Naive thymus-derived CD8-positive, alpha-beta T cell (primary cell): ENCODE measurements at places on chromosomes 7 and 10.

DNA sequence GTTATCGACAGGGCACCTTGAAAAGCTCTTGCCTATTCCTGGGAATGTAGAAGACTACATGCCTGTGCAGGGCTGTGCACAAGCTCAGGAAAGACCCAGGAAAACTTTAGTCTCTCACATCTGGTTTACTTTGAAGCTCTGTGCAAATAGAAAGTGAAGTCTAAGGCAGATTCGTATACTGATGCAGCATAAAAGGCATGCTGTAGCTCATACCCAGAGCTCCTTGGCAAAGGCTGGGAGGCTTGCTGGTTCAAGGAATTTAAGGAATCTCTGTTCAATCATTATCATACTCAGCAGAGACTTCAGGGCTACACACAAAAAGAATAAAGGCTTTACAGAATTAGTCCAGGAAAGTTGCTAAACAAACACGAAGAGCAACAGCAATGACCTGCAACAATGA, 192.0 kb downstream of the OTUD1 start:
- DNase-seq, result no peak

- DNase-seq, result peak; percentile 58
These were observed 10.4 kb upstream of the EIF3A start for GRCh38 chr10:119090968-119091367.

DNA sequence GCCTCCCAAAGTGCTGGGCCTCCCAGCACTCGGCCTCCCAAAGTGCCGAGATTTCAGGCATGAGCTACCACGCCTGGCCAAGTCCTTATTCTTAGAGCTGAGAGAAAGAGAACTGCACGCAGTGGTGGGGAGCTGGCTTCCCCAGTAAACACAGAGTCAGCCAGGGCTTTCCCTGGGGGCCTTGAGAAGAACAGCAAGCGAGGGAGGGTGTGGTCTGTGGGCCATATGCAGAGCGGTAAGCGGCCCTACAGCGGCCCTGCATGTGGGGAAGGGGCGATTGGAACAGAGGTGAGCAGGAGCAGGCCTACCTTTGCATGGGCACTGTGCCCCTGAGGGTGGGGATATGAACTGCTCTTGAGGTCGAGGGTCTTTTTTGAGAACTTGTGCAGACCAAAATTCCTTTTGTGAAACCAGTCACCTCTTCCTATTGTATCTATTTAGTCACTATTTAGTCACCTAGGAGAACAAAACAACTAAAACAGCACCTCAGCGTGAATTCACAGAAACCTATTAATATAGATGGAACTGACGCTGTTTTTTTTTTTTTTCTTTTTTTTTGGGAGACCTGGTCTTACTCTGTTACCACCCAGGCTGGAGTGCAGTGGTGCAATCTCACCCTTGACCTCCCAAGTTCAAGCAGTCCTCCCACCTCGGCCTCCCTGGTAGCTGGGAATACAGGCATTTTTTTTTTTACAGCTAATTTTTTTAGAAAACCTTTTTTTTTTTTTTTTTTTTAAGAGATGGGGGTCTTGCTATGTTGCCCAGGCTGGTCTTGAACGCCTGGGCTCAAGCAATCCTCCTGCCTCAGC, 36.9 kb upstream of the SH2D4B start:
- no peak for DNase-seq

DNA sequence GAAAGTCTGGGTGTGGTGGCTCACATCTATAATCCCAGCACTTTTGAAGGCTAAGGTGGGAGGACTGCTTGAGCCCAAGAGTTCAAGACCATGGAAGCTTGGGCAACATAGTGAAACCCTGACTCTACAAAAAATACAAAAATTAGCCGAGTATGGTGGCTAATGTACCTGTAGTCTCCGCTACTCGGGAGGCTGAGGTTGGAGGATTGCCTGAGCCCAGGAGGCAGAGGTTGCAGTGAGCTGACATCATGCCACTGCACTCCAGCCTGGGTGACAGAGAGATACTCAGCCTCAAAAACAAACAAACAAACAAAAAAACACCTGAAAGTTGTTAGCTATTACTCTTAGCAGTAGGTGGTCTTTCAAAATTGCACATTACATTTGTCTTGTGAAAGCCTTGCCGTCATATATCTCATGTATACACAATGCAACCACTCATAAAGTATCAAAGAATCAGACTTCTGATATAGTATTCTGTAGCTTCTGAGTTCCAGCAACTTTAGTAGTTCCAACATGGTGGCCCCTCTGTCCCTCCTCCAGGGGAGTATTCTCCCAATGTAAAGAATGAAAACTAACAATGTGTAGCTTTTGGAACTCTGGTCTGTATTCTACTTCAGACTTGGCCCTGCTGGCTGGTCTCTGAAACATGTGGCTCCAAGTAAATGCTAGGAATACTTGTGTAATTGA, 101.5 kb downstream of the ZNF92 start:
- DNase-seq, result no peak

GRCh38 chr10:68553138-68553537, 7.0 kb upstream of the TET1 start:
- DNase-seq, result no peak

GRCh38 chr7:42096681-42097561, 140.1 kb downstream of the GLI3 start:
- no peak for DNase-seq

- DNase-seq, result no peak
These were observed 7.1 kb upstream of the SEMA3E start for GRCh38 chr7:83655951-83656556.

DNA sequence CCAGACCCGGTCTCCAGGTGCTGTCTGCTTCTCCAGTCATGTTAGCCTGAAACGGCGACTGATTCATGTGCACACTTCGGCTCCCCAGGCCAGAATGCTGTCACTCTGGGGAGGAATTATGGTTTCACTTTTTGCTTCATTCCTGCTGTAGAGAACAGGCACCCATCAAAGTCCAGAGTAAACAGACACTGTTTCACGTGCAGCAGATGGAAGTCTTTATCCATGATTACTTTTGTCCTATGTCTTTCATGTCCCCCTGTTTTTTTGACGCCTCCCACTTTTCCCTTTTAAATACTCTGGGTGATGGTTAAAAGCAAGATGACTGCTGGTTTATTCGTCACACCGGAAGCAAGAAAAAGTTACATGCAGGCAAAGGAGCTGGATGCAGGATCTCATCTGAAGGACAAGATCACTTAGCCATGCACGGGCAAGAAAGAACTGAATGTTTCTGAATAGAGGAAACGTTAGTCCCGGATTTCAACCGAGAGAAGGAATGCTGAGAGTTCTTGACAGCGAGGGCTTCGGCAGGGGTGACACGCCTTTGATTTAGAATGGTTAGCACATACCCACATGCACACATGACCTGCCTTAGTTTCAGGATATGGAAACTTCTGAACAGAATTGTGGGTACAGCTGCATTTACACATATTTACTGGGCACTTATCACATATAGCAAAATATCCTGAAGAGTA, 250.0 kb upstream of the KLF6 start:
- no peak for DNase-seq

GRCh38 chr10:7428673-7429350, 18.0 kb upstream of the SFMBT2 start:
- DNase-seq, result no peak

GRCh38 chr7:18191341-18191740, 163.7 kb upstream of the PRPS1L1 start:
- no peak for DNase-seq

DNA sequence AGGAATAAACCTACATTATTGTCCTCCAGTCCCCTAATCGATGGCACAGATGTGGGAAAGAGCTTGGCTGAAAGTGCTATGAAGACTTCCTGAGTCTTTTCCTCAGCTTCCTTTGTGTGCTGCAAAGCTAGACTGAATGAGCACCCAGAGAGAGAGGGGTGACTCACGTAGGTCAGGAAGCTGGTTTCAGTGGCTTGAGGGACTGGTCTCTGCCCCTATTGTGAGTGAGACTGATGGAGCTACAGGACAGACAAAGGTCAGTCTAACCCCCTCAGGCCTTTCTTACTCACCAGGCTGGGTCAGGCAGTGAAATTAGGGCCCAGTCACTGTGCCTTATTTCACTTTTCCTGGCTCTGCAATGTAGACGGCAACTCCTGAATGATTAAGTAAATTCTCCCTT, 171.1 kb upstream of the GRB10 start:
- no peak for DNase-seq

- DNase-seq, result no peak
These were observed 108.2 kb downstream of the ADCY1 start for GRCh38 chr7:45682358-45682735.

- no peak for DNase-seq
These were observed 23.8 kb downstream of the SUFU start for GRCh38 chr10:102527546-102527945.

DNA sequence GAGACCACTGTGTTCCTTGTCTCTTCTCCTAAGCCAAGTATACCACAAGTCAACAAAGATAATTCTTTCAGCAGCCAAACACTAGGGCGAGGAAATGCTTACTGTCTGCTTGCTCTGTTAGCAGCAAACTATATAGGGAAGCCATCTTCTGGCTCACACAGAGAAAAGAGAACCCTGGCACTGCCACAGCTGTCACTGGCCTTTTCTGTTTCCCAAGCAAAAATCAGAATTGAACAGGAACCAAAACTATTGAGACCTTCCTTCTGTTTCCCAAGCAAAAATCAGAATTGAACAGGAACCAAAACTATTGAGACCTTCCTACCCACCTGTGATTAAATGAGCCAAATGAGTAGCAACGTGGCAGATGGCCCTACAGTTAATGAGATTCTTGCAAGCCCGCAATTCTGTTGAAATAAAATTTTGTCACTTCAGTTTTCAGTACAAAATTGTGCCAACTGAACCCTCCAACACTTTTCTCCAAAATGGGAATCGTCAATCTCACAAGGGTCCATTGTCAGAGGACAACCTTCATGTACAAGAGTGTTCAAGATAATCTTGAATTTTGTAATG, 54.5 kb downstream of the LRRTM3 start:
- DNase-seq, result no peak

DNA sequence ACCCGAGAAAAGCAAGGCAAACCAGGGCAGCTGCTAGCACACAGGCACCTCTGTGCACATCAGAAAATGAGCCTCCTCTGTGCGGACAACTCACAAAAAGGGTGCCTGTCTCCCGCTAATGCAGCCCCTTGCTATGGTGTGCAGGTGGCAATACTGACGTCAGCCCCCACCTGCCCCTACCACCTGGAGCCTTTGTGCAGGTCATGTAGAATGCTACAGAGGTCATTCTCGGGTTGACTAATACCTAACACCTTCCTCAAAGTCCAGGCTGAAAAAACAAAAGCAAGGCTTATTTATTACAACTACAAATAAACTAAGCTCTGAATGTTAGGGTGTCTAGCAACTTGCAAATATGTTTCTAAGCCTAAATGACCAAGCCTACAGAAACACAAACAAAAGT, 13.9 kb downstream of the PIP4K2A start:
- DNase-seq, result no peak

DNA sequence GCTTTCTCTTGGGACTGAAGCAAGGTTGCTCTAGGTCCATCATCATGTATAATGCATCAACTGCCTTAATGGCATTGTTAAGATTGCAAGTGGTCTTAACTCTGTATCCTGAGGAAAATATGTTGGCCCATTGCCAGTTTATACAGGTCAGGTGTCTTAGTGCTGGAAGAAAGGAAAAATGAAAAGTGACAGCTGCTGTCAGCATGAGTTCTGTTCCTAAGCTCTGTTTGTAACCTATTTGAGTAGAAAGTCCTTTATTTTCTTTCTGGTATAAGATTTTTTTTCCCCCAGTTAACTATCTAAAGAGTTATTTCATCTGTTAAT, 127.2 kb downstream of the SRI start:
- no peak for DNase-seq

DNA sequence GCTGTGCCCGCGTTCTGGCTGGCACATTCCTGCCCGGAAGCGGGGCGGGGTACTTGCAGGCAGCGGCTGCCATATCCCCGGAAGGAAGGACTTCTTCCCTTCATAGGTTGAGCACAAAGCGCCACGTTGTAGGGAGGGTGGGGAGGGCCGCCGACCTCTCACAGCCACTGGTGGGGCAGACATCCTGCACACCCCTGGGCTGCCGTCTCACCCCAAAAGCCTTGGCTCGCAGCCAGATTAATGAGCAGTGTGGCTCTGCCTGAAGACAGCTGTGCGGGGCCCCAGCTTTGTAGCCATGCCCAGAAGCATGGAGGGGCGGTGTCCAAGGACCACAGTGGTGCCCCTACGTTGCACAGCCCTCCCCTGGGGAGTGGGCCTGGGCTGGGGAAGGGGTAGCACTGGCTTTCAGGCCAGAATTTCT, 54.3 kb upstream of the DPYSL4 start:
- DNase-seq, result no peak

GRCh38 chr10:35216303-35216905, 89.8 kb downstream of the CREM start:
- DNase-seq, result no peak

DNA sequence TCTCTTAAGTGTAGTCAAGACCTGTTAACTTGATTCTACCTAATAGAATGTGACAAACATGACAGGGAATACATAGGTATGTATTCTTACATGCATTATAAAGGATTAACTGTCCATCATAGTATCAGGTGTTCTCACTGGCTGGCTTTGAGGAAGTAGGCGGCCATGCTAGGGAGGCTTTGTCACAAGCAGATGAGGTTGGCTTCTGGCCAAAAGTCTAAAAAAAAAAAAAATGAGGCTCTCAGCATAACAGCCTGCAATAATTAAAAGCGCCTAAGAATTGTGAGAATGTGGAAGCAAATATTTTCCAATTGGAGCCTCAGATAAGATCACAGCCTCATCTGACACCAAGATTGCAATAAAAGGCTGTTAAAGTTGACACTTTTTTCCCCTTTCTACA, 1256.8 kb upstream of the SORCS1 start:
- no peak for DNase-seq

- DNase-seq, result peak; percentile 70
These were observed 13.0 kb upstream of the CHCHD1 start for GRCh38 chr10:73768881-73769280.

- DNase-seq, result no peak
These were observed 170.2 kb upstream of the KLF14 start for GRCh38 chr7:130904031-130904757.

- no peak for DNase-seq
These were observed 21.0 kb upstream of the FIS1 start for GRCh38 chr7:101265622-101266516.

- DNase-seq, result no peak
These were observed 27.1 kb downstream of the AKR1B1 start for GRCh38 chr7:134431815-134432214.

DNA sequence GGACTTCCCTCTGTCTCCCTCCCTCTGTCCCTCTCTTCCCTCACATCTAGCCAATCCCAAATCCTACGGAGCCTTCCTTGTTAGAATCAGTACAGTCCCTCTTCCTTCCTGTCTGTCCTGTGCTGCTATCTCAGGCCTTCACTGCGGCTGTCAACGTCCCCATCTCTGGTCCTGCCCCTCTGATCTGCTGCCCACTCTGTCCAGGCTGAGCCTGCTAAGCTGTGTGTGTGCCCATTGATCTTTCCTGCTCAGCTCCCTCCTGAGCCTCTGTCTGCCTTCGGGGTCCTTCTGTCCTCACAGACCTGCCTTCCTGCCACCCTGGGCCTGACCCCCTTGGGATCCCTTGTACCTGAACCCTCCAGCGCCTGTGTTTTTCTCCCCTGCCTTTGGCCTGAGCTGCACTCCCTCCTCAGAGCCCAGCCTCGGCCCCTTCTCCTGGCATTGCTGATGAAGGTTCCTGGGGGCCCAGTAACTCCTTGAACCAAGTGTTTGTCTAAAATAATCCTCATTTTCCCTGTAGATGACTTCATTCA, 182.1 kb upstream of the SHH start:
- DNase-seq, result no peak
